ENCODE measurements at places on chromosomes 6 and 20. TPM values are rescaled to one million over a fixed set of nuclear protein-coding genes. Genes with fewer than 3 reads are reported as not detected.

GRCh38 chr20:33515569-33516216 is 25.8 kb downstream of the CBFA2T2 start:
- no peak for DNase-seq

GRCh38 chr20:19071446-19071725 is 141.1 kb upstream of the SLC24A3 start:
- DNase-seq = no peak

- no peak for DNase-seq
Measured at GRCh38 chr6:128663238-128663637, 142.8 kb upstream of the PTPRK start.

DNA sequence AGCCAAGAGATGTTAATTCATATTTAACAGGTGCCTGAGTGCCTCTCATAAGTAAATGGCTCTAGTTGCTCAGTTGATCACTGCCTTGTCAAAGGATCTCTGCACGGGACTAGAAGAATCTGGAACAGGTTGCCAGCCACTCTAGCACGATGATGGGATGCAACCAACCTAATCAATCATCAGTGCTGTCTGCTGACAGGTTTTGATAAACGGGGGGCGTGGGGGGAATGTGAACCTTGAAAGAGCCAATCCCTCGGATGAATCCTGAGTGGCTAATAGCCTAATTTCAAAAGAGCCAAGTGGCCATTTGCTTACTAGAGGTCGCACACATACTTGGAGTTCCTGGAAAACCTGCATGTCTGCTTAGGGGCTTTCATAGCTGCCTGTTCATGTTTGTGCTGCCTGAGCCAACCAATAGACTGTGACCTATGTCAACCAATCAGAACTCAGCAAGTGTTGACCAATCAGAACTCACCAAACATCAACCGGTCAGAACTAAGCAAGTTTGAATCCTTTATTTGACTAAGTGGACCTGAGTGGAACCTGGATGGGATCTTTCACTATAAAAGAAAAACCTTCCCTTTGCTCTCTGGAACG is 43.5 kb upstream of the ECI2 start:
- no peak for DNase-seq

The TUBB1 gene
- not detected for total RNA-seq

The ULBP3 gene
- 5.8 TPM for total RNA-seq

The GPLD1 gene
- total RNA-seq = 7.5 TPM
